Amniotic epithelial cell (primary cell): ENCODE measurements at places on chromosomes 12 and 14.
A peak's percentile ranks its signal among the peaks of the same experiment; 100 is the strongest.

DNA sequence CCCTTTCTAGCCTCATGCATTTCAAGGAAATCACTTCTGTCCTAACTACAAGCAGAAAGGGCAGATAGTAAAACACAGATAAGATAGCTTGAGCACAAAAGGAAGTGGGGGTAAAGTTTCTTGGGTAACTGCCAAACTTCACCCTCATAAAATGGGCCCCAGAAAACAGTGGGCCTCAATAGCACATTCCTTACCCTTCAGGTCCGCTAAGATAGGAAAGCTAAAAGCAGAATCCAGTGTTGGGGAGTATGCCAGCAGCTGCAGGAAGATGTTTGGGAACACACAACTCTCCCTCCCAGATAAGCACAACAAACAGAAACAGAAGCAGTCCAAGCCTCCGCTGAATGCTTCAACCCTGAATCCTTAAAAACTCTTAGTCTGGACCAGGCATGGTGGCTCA, 110.9 kb upstream of the MGAT4C start:
- peak; percentile 66 for DNase-seq

DNA sequence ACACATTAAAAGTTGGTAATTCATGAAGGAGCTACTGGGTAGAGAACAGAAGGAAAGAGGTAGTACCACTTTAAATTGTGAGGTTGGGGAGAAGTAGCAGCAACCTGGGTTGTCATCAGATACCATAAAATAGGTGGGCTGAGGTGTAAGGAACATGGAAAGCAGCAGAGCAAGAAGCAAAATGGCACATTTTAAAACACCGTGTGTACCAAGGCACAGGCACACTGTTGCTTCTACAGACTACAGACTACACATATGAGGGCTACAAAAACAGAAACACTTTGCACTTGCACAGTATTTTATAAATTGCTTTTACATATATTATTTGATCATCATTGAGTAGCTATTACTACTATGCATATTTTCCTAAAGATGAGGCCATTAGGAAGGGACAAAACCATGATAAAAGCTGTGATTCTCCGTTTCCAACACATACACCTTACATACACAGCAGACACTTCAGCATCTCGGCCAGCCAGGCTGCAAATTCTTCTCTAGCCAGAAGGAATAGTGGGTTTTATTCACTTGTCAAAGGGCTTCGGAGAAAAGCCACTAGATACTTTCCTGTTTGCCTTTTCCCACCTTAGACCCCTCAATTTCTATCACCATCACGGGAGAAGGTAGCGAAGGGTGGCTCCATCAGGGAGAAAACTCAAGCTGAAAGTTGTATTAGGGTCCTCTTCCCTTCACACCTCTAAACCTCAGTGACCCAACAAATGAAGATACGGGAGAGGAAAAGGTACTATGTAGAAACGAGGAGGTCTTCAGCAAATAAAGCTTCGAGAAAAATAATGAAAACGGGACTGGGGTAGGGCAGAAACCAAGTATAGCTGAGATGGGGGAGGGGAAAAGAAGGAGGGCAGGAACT, 1.6 kb downstream of the PYM1 start:
- peak; percentile 15 for DNase-seq

GRCh38 chr14:99389174-99389826, 91.4 kb downstream of the SETD3 start:
- peak; percentile 13 for DNase-seq

GRCh38 chr12:117679776-117680175, 289.0 kb downstream of the KSR2 start:
- no peak for DNase-seq

GRCh38 chr12:52523824-52524223, 3.6 kb upstream of the KRT5 start:
- no peak for DNase-seq

DNA sequence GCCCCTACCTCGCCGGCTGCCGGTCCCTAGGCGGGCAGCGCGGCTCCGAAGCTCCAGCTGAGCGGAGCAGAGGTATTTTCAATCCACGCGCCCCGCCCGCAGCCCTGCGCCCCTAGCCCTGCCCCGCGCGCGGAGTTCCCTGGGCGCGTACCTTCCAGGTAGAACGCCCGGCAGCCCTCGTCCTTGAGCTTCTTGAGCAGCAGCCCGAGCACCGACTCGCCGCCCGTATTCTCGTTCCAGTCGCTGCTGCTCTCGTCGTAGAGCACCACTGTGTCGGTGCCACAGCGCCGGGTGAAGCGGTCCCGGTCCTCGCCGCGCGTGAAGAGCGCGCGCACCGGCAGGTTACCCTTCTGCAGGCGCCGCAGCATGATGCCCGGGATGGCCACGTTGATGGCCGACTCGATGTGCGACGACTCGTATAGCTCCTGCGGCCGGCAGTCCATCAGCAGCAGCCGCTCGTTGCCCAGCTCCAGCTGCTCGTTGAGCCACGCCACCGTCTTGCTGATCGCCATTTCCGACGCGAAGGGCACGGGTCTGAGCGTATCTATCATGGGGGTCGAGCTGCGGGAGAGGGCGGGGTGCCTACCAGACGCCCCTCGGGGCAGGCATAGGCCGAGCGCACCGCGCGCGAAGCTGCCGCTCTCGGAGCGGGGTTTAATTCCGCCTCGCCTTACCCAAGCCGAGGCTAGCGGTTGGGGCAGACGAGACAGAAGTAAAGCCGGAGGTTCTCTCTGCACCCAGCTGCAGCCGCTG, 636 bp downstream of the DUSP6 start:
- DNase-seq, result no peak

DNA sequence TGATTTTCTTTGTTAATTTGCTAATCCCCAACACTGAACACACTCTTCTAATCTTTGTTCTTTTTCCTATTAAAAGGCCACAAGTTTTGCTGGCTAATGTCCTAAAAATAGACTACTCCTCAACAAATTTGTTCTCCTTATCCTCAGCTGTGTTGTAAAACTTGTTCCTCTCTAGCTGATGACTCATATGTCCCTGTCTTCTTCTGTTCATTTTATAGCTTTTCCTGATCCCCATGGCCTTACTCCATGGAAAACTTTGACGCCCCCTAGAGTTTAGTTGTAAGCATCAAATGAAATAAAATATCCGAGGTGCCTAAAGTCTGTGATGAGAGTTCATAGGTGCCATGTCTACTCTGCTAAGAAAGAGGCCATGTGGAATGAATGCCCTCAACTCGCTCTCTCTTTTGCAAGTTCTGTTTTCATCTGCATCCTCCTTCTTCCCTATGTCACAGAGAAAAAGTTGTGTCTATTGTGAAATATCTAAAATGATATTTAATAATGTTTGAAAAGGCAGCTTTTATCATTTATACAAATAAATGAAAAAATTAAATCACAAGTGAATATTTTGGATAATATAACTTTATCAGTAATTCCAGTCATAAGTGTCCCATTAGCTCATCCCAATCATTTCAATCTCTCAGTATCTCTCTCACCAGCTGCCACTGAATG, 237.9 kb downstream of the IPO8 start:
- peak; percentile 77 for DNase-seq

GRCh38 chr12:97757481-97758193, 295.0 kb downstream of the RMST start:
- no peak for DNase-seq
